ENCODE measurements at places on chromosomes 13 and 19.

DNA sequence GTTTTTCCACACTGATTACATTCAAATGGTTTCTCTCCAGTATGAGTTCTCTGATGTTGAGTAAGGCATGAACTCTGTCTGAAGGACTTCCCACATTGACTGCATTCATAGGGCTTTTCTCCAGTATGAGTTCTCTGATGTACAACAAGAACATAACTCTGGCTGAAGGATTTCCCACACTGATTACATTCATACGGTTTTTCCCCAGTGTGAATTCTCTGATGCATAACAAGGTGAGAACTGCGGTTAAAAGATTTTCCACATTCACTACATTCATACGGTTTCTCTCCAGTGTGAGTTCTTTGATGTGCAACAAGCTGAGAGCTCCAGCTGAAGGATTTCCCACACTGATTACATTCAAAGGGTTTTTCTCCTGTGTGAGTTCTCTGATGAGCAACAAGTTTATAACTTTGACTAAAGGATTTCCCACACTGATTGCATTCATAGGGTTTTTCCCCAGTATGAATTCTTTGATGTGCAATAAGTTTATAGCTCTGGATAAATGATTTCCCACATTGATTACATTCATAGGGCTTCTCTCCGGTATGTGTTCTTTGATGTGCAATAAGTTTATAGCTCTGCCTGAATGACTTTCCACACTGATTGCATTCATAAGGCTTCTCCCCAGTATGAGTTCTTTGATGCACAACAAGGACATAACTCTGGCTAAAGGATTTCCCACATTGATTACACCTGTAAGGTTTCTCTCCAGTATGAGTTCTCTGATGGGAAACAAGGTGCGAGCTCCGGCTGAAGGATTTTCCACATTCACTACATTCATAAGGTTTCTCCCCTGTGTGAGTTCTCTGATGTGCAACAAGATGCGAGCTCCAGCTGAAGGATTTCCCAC lies 23.5 kb downstream of the ZNF180 start:
- DNase-seq = no peak

DNA sequence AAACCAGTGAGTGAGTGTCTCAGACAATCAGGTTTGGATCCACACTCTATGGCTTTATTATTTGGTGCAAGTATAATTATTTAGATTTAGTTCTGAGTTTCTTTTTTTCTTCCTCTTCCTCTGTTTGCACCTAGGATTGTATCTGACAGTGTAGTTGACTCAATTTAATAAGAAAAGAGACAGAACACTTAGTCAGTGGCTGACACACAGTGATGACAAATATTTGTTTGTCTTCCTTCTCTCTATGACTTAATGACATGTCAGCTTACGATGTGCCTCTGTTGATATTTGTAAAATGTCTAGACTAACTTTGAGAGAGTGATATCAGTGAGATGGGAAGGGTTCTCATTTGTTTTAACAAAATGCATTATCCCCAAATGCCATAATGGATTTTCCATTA lies 129.5 kb upstream of the SLC10A2 start:
- DNase-seq = no peak

DNA sequence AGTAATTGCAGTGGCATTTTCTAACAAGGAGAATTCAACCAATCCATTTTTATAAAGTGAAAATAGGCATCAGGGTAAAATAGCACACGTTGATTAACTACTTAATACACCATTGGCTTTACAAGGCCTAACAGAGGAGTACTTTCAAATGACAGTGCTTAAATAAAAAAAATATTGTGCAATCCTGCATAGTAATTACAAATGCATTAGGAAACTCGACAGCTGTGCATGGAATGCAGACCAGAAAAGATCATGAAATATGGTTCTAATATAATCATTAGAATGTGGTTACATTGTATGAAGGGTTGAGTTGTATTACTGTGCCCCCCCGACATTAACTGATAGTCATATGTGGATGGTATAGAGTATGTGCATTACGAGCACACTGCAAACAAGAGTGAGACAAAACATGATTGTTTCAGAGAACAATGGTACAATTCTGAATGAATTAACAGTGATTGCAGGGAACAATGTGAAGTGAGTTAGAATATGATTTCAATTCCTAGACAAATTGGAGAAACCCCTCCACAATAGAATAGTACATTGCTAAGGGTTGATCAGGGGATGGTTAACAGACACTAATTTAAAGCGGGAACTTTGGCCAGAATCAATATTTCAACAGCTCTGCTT lies 270.6 kb downstream of the GPC5 start:
- no peak for DNase-seq

GRCh38 chr19:41995959-41996797 lies 2.1 kb upstream of the ATP1A3 start:
- peak; percentile 26 for DNase-seq

DNA sequence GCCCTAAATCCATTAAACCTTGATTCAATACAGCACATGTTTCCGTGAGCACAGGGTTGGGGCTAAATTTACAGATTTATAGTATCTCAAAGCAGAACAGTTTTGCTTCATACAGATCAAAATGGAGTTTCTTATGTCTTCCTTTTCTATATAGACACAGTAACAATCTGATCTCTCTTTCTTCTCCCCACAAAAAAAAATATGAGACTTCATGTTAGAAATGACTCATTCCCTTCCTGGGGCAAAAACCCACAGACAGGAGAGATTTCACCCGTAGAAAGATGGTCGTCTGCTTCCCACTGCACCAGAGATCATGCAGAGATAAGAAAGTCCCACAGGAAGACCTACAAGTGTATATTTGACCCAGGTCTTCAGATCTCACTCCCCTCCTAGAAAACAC lies 7.7 kb upstream of the ZNF611 start:
- no peak for DNase-seq

GRCh38 chr13:90675129-90675528 lies 672.4 kb upstream of the MIR17HG start:
- no peak for DNase-seq

DNA sequence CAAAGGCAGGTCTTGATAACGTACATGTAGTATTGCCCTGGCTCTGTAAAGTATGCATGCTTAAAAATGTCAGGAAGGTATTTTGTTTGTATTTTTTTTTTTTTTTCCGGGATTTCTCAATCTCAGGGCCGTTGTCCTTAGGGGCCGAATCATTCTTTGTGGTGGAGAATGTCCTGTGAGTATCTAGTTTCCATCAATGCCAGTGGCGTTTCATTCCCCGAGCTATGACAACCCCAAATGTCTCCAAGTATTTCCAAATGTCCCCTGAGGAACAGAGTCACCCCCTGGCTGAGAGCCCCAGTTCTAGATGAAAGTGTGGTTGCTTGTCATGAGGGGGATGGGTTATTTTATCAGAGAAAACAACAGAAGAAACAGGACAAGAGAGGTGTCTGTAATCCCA lies 68.7 kb downstream of the ACSBG2 start:
- no peak for DNase-seq

GRCh38 chr13:59086147-59086546 lies 1077.6 kb downstream of the DIAPH3 start:
- no peak for DNase-seq

- no peak for DNase-seq
Observed at GRCh38 chr13:41649659-41650058, 192.3 kb downstream of the RGCC start.

- no peak for DNase-seq
Observed at GRCh38 chr13:94557684-94558235, 38.2 kb downstream of the TGDS start.

DNA sequence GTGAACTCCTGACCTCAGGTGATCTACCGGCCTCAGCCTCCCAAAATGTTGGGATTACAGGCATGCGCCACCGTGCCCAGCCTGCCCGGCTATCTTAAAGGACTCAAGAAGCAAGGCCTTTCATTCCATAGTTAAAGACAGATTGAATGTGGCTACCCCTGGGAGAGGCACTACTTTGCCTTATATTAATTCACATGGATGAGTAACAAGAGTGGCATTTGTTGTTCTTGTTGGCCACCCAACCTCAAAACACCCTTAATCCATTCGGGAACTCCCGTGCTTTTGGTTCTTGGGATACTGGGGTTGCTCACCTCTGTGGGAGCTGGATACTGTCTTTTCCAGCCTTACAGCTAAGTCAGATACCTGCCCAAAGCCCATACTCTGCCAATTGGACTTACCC lies 34.4 kb upstream of the ABCC4 start:
- DNase-seq = no peak

GRCh38 chr13:39646122-39646521 lies 9.3 kb upstream of the COG6 start:
- no peak for DNase-seq

DNA sequence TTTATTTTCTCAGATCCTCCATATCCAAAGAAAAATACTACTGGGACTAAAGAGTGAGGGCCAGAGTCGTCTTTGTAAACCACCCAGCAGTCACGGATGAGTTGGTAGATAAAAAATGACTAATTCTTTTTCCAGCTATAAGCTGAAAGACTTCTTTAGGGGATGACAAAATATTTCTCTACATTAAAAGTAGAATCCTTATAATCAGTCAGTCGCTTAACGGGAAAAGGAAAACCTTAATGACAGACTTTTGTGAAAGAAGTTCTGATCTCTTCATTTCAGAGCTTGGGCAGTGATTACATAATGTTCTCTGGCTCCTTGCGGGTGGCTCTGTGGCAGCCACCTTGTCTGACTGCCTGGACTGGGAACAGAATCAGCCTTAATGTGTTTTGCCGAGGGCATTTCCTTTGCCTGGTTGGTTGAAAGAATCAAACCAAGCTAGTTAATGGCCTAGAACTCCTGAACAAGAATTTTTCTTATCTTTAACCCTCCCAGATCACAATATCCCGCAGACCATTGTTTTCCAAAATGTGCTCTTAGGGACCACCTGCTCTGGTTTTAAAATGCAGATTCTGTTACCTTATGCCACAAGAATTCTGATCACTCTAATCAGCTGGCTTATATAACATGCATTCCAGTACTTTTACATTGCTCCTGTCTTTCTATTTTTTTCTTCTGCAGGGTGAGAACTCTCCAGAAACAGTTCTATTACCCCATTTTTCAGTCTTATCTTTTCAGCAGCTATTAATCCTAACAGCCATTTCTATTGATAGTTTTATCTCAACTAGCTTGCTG lies 2.5 kb downstream of the ITM2B start:
- DNase-seq = peak; percentile 21

- DNase-seq = no peak
Observed at GRCh38 chr19:8144273-8144995, 5.0 kb downstream of the FBN3 start.

DNA sequence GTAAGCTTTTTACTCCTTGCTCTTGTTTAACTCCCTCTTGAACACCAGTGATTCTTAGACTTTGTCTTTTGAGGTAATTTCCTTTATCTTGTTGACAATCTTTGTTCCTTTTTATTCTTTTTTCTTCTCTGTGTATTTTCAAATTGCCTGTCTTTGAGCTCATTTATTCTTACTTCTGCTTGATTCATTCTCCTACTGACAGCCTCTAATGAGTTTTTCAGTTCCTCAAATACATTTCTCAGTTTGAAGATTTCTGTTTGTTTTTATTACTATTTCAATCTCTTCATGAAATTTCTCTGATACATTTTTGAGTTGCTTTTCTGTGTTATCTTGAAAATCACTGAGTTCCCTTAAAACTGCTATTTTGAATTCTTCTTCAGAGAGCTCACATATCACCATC lies 154.1 kb downstream of the ATP8A2 start:
- DNase-seq = no peak

GRCh38 chr19:48302600-48302959 lies 22.8 kb upstream of the EMP3 start:
- DNase-seq = no peak

DNA sequence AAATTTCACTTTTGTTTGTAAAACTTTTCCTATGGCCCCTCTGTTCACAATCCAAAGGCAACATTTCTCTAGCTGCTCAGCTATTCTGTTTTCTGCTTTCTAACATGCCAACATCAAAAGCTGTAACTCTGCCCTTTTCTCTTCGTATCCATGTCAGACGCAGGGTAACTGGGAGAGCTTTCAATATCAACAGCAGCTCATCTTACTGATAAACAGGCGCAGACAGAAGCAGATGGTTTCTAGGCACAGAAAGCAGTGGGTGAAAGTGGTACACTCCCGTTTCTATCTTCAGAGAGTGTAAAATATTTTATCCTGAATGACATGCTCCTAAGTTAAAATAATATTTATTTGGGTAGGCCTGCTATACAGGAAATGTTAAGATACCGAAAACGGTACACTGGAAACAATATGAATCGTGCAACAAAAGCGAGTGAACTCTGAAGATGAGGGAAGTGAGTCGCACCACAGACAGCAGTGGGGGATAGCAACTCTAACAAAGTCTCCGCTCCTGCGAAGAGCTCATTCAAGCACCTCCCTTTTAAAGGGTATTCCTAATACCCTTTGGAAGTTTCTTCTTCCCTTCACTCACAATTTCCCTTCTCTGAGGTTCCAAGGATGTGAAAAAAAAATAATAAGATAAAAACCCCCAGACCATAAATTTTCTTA lies 798.3 kb downstream of the GPC5 start:
- DNase-seq = no peak

GRCh38 chr13:46484561-46484960 lies 68.4 kb upstream of the LRCH1 start:
- DNase-seq = no peak

DNA sequence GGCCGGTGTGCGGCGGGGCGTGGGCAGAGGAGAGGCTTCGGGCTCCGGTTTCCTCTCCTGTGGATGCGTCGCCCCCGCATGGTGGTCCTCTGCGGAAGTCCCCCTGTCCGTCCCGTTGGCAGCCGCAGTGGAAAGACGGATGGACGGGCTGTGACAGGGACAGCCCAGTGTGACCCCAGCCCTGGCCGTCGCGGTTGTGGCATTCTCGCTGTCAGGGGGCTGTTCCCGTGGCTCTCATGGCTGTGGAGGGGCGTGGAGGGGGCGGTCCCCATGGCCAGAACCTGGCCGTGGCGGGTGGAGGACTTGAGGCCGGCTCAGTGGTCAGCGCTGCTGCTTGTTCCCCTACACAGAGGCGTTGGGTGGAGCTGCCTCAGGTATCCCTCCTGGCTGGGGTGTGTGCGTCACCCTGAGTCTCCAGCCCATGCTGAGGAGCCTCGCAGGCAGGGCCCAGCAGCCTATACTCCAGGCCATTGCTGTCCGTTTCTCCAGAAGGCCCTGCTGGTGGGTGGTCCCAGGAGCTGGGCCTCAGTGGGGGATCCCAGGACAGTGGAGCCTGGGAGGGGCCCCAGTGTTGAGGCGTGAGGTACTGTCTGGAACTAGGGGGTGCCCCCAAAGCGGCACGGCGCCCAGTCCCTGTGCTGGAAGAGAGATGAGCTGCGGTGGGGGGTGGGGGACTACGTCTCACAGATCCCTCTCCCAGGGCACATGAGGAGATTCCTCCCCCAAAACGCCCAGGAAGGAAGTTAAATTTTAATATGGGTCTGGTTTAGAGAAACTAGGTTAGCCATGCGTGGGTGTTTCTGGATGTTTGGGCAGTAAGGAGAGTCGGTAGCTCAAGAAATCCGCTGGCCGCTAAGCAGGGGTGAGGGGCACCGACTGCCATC lies 20.3 kb downstream of the CSNK1G2 start:
- no peak for DNase-seq

DNA sequence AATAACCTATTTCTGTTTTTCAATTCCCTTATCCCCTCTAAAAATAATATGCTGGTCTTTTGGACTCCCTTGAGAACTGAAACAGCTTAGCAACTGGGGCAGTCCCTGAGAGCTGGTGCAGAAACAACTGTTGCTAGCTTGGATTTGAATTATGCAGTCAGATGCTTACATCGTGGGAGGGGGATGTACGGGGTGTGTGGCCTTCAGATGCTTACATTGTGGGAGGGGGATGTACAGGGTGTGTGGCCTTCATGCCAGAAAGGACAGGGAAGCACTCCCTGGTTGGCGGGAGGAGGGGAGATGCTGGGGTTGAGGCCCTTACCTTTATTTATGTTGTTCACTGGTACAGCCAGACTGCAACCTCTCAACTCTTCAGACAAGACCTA lies 25.6 kb downstream of the LRCH1 start:
- DNase-seq = no peak

Data from hypothalamus (tissue), 51 donors.